T-helper 1 cell treated with Interleukin-12 subunit alpha and Interleukin-12 subunit beta and Interleukin-4 antibody, amounts not matched to agents 30 ng/mL and 1 ng/mL, for 36 hours (primary cell): ENCODE measurements at places on chromosomes 3 and 15. TPM values are rescaled to one million over a fixed set of nuclear protein-coding genes. Genes with fewer than 3 reads are reported as not detected.

STRC gene
- total RNA-seq, result 0.44 and 0.46 TPM in 2 replicates

IGF2BP2 gene
- total RNA-seq, result 0.29 and 0.80 TPM in 2 replicates

SLC25A26 gene
- total RNA-seq, result 12.4 and 13.1 TPM in 2 replicates

POPDC2 gene
- total RNA-seq, result 2.0 and 2.3 TPM in 2 replicates

ABI3BP gene
- total RNA-seq, result not detected in 2 replicates
